ENCODE measurements at places on chromosomes 7 and 10. TPM values are rescaled to one million over a fixed set of nuclear protein-coding genes. Genes with fewer than 3 reads are reported as not detected.

GRCh38 chr7:90841759-90842429 lies 245.8 kb downstream of the CDK14 start:
- DNase-seq = no peak

GRCh38 chr10:131972474-131973071 lies 9.2 kb downstream of the BNIP3 start:
- no peak for DNase-seq

GRCh38 chr7:108457871-108458270 lies 1.6 kb upstream of the NRCAM start:
- no peak for DNase-seq

DNA sequence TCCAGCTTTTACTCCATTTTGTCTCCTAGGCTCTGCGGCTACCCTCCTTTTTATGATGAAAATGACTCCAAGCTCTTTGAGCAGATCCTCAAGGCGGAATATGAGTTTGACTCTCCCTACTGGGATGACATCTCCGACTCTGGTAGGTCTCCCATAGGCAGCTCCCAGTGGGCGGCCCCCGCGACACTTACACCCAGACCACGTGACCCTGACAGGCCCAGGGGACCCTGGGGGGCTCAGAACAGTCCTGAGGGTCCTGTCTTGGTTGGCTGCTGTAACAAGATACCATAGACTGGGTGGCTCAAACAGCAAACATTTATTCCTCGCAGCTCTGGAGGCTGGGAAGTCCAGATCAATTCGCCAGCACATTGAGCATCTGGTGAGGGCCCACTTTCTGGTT lies 187.3 kb downstream of the CCDC3 start:
- no peak for DNase-seq

GRCh38 chr7:29811586-29811985 lies 5.3 kb downstream of the WIPF3 start:
- DNase-seq = no peak

Gene GPC2
- 17.4 TPM for polyA plus RNA-seq

Gene ARHGEF35
- 27.6 TPM for polyA plus RNA-seq

All from left renal cortex interstitium (tissue), 4 donors.